Mucosa of descending colon (tissue), 3 donors: ENCODE measurements at places on chromosomes 1 and 21. TPM values are rescaled to one million over a fixed set of nuclear protein-coding genes. Genes with fewer than 3 reads are reported as not detected.

Gene AQP10
- not detected for total RNA-seq

Gene ANKRD35
- 0.99 TPM for total RNA-seq

Gene SLC16A4
- total RNA-seq, result 0.67 TPM

Gene CA6
- total RNA-seq, result not detected

Gene FAM72D
- 0.19 TPM for total RNA-seq

GRCh38 chr1:78281580-78281979, 209.2 kb upstream of the PTGFR start:
- DNase-seq, result no peak

DNA sequence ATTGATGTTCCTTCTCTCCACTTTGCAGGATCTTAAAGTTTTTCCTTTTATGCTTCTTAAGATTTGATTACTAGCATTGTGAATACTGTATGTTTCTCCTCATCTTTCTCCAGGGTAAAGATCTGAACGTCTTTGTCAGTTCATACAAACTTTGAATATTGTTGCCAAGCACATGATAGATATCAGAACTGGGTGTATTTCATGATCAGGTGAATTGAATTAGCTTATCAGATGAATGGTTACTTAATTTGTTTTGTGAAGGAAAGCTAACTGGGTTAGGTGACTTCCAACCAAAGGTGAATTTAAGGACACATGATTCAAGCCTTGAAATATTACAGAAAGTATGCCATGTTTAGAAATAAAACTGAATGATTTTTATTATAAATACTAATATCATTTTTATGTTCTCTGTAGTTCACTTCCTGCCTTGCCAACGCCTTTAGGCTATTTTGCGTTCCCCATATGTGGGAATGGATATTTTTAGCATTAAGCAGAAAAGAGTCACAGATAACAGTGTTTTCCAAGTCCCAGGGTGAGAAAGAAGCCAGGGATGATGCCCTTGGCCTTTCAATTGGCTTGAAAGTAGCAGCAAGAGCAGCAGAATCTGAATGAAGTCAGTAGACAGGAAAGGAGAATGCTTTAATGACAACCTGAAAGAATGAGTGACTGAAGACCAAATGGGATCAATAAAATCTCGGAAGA, 752.1 kb downstream of the NCAM2 start:
- DNase-seq, result no peak

- no peak for DNase-seq
Measured at GRCh38 chr1:164712131-164713036, 153.4 kb downstream of the PBX1 start.

DNA sequence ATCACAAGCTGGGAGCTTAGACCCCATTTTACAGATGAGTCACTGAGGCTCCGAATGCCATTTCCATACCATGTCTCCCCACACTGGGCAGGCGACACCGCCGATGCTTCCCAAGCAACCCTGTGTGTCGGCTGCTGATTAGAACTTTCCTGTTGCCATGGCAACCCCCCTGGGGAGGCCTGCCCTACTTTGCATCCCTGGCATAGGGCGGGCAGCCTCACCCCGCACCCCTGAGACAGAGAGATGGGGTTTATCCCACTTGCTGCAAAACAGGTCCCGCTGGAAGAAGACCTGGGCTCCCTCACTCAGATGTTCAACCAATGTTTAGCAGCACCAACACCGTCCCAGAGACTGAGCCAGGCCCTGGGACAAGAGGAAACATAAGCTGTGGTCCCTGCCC, 81.5 kb downstream of the CAMK2N1 start:
- DNase-seq, result no peak

DNA sequence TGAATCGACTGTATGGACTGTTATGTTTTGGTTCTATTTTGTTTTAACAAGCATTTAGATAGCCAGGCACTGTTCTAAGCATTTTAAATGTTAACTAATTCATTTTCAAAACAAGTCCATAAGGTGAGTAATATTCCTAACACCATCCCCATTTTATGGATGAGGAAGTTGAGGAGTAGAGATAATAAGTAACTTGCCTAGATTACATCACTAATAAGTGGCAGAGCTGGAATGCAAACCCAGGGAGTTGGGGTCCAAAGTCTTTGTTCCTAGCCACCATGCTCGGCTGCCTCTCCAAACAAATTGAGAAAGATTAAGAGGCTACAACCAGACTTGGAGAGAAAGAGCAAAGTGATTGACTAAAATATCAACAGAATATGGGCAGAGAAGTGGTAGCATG, 12.6 kb upstream of the LEPR start:
- DNase-seq, result no peak

- no peak for DNase-seq
Measured at GRCh38 chr1:88228114-88228513, 456.0 kb upstream of the PKN2 start.

- DNase-seq, result no peak
Measured at GRCh38 chr1:94118471-94118870, 2.5 kb downstream of the ABCA4 start.

GRCh38 chr1:53203466-53203865, 6.8 kb downstream of the CPT2 start:
- DNase-seq, result no peak

DNA sequence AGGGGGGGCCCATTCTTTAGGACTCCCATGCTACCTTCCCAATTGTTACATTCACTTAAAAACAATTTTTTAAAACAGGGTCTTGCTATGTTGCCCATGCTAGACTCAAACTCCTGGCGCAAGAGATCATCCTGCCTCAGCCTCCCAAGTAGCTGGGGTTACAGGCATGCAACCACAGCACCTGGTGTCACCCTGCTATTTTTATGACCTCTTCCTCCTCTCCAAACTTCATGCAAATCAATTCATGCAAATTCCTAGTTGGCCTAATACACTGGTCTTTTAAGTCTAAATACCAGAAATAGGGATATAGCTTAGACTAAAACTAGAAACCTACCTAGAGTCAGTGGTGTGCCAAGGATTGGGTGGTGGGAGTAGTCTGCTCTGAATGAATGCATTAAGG, 30.1 kb downstream of the CDKN2C start:
- DNase-seq, result no peak

GRCh38 chr1:151327223-151327902, at the start of gene PI4KB:
TSS of gene PI4KB (minus strand) at chr1:151327416. CDS start at chr1:151316481, 10,935 bp downstream.
- peak; percentile 84 for DNase-seq

GRCh38 chr1:1421147-1421906, at the start of gene ANKRD65:
TSS of gene ANKRD65 (minus strand) at chr1:1421276. CDS start at chr1:1421005, 271 bp downstream.
- DNase-seq, result peak; percentile 12

GRCh38 chr1:207817166-207817565, 65.3 kb downstream of the CD46 start:
- no peak for DNase-seq

DNA sequence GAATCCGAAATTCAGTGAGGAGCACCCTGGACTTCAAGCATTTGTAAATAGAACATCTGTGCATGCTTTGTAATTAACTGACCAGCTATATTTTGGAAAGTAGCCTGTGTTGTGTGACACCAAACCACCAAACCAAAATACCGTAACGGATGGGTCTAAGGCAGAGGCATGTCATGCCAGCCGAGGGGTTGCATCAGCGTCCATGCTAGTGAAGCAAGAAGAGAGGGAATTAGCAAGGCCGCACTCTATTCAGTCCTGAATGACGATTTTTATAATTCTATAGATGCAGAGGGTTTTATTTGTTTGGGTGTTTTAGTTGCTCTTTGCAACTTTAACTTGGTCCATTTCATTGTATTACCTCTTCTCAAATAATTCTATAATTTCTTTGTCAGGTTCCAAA, 116.8 kb upstream of the SMYD2 start:
- DNase-seq, result no peak

DNA sequence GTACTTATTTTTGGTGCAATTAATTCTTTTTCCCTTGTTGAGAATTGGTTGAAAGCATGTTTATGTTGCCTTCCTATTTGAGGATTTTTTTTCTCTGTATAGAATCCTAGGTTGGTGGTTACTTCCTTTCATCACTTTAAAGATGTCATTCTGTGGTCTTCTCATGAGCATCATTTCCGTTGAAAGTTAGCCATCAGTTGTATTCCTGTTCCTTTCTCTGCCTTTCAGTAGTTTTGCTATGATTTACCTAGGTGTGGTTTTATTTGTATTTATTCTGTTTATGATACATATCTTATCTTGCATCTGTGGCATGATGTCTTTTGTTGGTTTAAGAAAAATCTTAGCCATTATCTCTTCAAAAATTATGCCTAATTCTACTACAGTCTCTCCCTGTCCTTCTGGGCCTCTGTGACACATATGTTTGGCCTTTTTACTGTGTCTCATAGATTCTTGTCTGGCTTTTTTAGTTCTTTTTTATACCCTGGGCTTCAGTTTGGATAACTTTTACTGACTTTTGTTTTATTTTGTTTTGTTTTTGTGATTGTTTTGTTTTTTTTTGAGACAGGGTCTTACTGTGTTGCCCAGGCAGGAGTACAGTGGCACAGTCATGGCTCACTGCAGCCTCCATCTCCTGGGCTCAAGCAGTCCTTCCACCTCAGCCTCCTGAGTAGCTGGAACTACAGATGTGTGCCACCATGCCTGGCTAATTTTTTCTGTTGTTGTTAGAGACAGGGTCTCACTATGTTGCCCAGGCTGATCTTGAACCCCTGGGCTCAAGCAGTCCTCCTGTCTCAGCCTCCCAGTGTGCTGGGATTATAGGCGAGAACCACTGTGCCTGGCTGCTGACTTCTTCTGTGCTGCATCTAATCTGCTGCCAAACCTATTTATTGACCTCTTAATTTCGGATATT, 24.1 kb downstream of the PTGFRN start:
- no peak for DNase-seq

- no peak for DNase-seq
Measured at GRCh38 chr1:203597331-203598090, 29.1 kb upstream of the ATP2B4 start.

- DNase-seq, result no peak
Measured at GRCh38 chr1:246001142-246001836, 505.8 kb downstream of the SMYD3 start.
